ENCODE measurements at places on chromosomes 1 and 21.

DNA sequence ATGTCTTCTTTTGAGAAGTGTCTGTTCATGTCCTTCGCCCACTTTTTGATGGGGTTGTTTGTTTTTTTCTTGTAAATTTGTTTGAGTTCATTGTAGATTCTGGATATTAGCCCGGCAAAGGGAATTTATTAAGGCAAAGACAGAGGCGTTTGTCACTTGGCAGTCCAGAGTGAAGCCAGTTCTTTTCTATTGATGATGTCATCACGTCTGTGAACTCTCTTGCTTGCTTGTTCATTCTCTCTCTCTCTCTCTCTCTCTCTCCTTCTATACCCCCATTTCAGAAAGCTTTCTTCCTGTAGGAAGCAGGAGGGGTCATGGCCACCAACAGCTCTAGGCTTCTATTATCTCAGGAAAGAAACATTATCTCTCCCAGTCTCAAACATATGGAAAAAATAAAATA, 291.3 kb downstream of the OMA1 start:
- no peak for DNase-seq

GRCh38 chr1:23964790-23965740, 5.4 kb downstream of the PNRC2 start:
- no peak for DNase-seq

DNA sequence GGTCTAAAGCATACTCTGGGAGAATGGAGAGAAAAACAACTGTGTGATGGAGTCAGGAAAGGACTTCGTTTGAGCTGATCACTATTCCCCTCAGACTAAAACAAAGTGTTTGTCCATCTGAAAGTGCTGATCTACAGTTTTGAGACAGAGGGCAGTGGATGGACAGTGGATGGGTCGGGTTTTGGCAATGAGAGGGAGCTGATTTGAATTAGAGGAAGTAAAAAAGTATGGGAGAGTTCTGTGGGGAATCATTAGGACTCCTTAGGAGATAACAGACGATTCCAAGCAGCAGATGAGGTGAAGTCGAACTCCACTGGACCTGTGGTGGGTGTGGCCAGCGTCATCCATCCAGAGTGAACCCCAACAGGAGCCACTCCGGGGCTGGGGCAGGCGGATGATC, 62.3 kb downstream of the PTGS2 start:
- no peak for DNase-seq

GRCh38 chr1:159492575-159493323, 43.1 kb downstream of the OR10J5 start:
- no peak for DNase-seq

DNA sequence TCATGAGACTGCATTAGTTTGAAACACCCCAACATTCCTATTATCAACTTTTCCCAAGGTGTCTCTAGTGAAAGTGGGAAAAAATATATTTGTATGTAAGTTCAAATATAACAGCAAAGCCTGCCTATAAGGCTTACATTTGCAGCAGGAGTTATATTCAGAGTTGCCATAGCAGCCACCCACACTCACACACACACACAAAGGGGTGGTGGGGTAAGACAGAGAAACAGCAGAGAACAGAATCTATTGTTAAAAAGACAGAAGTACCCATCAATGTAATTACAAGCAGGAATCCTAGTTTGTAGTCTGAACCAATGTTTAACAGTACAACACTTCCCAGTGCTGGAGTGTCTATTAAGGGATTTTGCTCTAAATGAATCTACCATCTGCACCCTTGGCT, 55.0 kb downstream of the PLPPR5 start:
- no peak for DNase-seq

DNA sequence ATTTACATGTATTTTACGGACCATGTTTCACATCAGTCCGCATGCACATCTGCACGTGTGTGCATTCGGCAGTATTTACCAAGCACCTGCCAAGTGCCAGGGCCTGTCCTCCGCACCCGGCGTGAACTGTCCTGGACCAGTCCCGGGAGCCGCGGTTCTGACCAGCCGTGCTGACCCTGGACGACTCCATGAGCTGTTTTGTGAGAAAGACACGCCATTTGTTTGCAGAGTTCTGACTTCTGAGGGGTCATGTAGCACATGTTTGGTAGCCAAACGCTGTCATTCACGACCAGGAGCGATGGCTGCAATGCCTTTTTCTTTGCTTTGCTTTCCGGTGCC, 3.3 kb upstream of the OLIG2 start:
- DNase-seq, result no peak

DNA sequence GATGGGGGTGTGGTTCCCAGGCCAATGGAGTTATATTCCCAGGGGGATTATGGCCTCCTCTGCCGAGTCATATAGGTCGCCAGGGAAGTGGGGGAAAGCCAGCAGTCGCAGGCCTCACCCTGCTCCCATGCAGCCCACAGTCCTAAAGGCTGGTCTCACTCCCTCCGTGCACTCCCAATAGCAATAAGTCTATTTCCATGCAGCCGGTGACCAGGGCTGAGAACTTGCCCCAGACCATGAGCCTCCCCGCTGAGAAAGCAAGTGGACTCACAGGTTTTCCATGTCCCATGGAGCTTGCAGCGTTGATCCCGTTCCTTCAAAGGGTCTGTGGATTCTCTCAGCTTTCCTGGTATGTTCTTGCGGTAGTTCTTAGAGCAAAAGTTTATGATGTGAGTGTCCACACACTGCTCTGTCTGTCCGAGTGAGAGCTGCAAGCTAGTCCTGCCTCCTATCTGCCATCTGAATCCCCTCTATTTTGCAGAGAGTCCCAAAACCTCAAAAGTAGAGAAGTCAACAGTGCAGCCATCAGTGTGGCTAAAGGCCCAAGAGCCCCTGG, 81.7 kb upstream of the TMPRSS2 start:
- DNase-seq, result no peak

GRCh38 chr1:52281518-52281917, 84.5 kb downstream of the CC2D1B start:
- no peak for DNase-seq

- no peak for DNase-seq
These were observed 237.1 kb downstream of the USH2A start for GRCh38 chr1:216186141-216186540.

DNA sequence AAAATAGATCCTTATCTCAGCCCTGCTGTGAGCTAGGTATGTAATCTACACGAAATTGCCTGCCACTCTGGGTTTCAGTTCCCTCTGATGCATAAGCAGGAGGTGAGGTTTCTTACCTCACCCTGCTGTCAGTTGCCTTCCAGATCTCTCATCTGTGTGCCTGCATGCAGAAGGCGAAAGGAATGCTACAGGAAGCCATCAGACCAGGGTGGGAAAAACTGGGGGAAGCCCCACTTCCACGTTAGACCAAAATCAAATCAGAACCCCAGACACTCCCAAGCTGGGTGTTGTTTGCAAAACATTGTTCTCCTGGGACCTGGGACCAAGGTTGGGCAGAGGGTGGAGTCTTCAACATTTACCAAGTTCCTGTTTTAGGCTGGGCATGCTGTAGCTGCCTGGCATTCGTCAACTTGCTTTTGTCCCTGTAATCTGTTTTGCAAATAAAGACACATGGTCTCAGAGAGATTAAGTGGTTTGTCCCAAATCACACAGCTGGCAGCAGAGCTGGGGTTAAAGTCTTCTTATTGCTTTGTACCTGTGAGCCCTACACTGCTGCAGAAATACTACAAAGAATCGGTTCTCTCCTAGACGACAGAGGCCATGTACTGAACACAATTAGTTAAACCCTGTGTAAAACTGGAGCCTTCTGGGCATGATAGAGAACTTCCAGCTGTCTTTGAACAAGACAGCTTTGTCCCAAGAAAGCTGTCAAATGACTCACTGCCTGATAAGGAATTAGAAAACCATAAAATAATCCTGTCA, 389.7 kb upstream of the RUNX1 start:
- no peak for DNase-seq

- DNase-seq, result no peak
These were observed 119.4 kb downstream of the CAMTA1 start for GRCh38 chr1:6904476-6905170.

DNA sequence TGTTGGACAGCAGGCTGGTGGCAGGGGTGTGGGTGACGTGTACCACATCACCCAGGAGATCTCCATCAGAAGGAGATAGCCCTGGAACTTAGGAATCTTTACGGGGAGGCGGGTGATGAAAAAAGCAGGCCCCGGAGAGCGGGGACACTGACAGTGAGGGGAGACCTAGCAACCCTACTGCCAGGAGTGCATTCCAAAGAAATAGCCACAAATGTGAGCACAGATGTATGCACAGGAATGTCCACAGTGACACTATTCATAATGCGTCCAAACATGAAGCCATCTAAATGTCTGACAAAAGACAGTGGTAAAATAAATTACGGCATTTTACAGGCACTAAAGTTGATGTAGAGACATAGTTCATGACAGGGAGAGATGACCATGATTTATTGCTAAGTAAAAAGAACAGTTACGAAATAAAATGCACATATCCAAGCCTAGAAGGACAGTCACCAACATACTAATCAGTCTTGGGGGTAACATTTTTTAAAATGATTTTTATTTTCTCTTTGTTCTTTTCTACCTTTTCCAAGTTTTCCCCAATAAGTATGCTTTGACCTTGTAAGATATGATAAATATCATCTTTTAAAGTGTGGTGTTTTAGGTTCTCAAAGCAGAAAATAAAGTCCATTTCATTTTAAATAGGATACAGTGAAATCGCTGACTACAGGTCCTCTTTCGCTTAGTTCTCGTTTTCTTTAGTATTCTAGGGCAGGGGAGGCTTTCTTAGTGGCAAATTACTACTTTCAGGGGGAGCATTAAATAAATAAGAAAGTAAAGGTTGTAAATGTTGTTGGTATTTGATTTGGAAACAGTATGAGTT, 21.3 kb downstream of the CD247 start:
- no peak for DNase-seq

GRCh38 chr1:190754666-190755065, 277.0 kb upstream of the BRINP3 start:
- DNase-seq, result no peak

GRCh38 chr1:173332026-173332425, 124.9 kb upstream of the TNFSF4 start:
- DNase-seq, result no peak

DNA sequence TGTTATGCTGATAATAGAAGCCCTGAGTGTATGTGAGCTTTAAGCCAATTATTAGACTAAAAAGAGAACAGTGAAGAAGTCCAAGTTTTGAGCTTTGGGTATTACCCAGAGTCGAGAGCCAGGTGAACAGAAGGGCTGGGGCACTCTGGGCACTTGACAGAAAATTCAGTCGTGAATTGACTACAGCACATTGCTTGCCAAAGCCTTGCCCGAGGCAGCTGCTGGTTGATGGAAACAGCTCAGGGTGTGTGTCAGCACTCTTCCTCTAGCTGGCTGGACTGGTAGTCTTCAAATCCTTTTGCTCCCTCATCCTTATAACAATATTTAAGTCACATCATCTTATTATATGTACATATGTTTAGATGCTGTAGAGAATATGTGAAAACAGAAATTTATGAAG, 21.3 kb downstream of the PDE4B start:
- no peak for DNase-seq

GRCh38 chr1:89695847-89696246, 62.9 kb downstream of the LRRC8C start:
- DNase-seq, result no peak

DNA sequence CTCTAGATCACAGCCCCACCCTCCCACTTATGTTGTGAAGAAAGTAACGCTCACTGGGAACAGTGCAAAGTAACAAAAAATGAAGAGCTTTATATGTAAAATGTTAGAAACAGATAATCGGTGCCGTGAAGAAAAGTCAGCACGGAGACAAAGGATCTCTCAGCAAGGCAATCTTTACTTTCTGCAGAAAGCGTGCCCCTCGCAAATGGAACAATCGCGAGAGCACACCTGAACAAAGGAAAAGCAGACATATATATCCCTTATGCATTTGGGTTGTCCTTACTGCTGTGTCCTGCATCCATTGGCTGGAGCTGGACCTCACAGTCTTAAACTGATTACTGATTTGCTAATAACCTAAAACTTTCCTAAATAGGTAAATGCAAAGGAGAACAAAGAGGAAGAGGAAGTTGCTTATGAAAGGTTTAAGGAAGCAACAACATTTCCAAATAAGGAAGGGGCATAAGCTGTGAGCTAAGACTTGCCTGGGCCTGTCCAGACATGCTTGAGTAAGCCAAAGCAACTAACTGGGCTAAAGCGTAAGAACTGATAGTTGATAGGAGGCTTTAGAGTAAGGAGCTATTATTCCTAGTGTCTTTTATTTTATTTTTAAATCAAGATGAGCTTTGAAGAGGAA, 89.7 kb downstream of the GTF2B start:
- DNase-seq, result no peak

GRCh38 chr21:31526040-31526439, 133.5 kb upstream of the SOD1 start:
- no peak for DNase-seq

DNA sequence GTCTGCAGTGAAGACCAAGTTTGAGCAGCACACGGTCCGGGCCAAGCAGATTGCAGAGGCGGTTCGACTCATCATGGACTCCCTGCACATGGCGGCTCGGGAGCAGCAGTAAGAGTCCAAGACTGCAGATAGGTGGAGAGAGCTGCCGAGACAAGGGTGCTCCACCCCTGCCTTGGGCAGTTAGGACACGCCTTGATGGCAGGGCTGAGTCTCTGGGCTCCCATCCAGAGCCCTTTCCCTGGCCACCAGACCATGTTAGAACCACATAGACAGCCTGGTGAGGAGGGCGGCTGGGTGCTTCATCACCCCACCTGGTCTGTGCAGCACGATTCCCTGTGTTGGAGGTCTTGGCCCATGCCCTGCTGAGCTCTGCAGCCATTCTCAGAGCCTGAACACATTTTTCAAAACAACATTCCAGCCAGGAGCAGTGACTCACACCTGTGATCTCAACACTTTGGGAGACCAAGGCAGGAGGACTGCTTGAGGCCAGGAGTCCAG, 17.3 kb upstream of the MIIP start:
- DNase-seq, result no peak

- DNase-seq, result peak; percentile 17
These were observed 48.6 kb downstream of the MDM4 start for GRCh38 chr1:204564835-204565234.

GRCh38 chr1:202010180-202011015, at the start of gene ELF3:
ELF3 (plus strand) TSS chr1:202010587; CDS start chr1:202011137, 550 bp downstream.
- no peak for DNase-seq

- no peak for DNase-seq
These were observed 257.3 kb upstream of the ADAMTS5 start for GRCh38 chr21:27224169-27224568.

GRCh38 chr1:39409055-39409816, 82.2 kb upstream of the BMP8A start:
- peak; percentile 27 for DNase-seq

- DNase-seq, result no peak
These were observed 6.1 kb downstream of the TFF3 start for GRCh38 chr21:42308914-42309752.

All from naive thymus-derived CD8-positive, alpha-beta T cell (primary cell).